ENCODE measurements at places on chromosomes 5 and 9. TPM values are rescaled to one million over a fixed set of nuclear protein-coding genes. Genes with fewer than 3 reads are reported as not detected.

- DNase-seq = no peak
Observed at GRCh38 chr5:114581136-114581535, 219.3 kb downstream of the KCNN2 start.

GRCh38 chr9:125805057-125805456 lies 57.9 kb downstream of the PBX3 start:
- DNase-seq = no peak

DNA sequence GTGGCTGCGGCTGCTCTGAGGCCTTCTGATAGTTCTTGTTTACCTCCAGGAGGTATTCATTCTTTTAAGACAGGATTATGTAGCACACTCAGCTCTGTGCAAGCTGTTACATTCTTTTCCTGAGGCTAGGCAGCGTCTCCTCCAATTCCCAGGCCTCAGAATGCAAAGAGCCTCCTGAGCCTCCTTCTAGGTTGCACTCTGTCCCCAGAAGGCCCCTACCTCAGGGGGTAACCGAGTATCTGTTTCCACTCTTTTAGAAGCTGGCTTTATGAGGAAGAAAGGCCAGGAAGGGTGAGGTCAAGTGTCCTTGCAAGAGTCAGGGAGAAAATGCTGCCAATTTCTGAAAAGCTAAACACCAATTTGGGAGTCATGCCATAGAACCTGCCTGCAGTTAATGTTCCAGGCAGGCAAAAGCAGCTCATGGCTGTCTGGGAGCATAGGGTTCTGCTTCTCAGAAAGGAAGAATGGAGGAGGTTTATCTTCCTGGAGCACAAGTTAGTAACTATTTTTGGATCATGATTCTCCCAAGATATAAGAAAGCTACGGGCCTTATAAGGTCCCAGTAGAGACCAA lies 178.9 kb downstream of the SEMA6A start:
- DNase-seq = peak; percentile 75

DNA sequence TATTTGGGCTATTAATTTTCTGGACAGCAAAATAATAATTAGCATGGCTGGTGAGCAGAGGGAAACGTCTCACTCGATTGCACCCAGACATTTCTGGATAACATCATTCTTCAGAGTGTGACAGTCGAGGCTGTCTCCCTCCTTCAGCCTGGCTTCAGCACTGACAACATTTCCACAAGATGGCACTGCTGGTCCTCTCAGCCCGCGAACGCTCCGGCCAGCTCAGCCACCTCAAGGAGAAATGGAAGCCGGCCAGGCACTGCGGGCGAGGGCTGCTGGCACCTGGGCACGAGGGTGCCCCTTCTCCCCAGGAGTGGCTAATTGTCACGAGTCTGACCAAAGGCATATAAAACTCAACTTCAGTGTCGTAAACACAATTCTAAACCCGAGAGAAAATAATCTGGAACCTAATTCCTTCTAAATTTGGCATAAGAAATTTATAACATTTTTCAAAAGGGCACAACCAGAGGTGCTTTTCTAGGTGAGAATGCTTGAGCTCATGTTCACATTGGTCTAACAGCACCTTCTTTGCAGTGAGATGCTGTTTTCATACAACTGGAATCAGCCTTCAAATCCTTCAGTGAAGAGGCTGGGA lies 65.9 kb downstream of the DAP start:
- peak; percentile 87 for DNase-seq

TUSC1 gene
- total RNA-seq = 12.2 TPM

Data from endodermal cell (in vitro differentiated cells).